SIG-M5 (cell line): ENCODE measurements at places on chromosomes 3 and 15.

DNA sequence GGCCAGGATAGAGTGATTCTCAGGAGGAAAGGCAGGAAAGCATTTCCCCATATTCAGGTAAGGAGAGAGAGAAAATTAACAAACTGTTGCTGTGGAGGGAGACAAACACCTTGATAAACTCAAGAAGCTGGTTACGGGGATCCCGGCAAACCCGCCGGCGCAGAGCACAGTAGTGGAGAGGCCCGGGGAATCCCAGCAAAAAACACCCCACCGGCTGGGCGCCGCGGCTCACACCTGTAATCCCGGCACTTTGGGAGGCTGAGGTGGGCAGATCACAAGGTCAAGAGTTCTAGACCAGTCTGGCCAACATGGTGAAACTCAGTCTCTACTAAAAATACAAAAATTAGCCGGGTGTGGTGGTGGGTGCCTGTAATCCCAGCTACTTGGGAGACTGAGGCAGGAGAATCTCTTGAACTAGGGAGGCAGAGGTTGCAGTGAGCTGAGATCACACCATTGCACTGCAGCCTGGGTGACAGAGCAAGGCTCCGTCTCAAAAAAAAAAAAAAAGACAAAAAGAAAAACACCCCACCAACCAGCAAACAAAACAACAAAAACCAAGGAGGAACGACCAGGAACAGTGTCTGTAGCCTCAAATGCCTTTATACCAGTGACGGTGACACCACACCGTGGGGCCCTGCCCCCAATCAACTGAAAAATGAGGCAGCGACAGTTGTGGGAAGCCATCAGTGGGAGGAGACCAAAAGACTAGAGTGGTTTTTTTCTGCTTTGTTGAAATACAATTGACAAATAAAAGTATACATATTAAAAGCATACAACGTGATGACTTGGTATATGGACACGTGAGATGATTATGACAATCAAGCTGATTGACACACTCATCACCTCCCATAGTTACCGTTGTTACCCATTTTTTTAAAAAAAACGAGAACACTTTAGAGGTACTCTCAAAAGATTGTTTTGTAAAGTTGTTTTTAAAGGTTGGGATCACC is 40.2 kb upstream of the IDH2 start:
- DNase-seq = no peak

DNA sequence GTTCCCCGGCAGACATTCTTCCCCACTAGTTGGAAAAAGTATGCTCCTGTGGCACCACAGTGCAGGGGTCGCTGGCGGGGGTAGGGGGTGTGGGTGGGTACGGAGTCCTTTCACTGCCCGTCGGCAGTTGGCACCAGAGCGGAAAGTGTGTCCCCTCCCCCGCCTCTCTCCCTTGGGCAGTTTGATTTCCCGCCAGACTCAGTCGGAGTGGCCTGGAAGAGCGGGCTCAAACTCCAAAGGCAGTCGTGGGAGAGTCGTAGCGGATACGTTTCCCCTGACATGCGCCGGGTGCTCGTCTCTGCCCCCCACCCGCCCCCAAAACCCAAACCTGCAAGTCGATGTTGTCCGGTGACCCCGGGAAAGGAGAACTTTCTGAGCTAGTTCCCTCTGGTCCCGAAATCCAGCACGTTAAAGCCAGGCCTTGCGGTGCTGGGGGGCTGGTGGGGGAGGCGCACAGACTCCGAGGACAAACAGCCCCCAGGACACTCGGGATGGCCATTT is 4.4 kb upstream of the FOXB1 start:
- DNase-seq = no peak

GRCh38 chr3:23735535-23736326 is 70.0 kb upstream of the UBE2E1 start:
- DNase-seq = no peak

DNA sequence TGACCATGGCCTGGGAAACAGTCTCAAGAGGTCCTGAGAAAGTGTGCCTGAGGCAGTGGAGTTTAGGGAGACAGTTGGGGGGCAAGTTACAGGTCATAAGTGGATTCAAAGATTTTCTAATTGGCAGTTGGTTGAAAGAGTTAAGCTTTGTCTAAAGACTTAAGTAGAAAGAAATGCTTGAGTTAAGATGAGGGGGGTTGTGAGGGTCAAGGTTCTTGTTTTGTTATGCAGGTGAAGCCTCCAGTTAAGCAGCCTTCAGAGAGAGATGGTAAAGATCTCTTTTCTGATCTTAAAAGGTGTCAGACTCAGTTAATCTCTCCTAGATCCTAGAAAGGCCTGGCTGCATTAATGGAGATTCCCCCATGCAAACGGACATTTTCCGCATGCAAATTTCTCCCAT is 356.3 kb upstream of the C2CD4B start:
- no peak for DNase-seq

DNA sequence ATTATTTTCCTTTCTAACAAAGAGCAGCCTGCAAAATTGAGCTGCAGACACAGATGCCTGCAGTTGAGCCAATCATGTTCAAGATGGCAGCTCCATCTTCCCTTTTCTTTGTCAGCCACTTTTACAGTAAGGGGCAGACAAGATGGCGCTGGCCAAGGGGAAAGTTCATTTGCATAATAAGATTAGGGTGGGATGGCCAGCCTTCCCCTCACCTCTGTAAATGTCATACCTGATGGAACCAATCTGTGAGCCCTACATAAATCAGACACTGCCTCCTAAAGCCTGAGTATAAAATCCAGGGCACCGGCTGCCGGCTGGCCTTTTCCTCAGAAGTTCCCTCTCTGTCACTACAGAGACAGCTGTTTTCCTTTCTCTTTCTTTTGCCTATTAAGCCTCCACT is 15.8 kb downstream of the PATL2 start:
- DNase-seq = no peak

DNA sequence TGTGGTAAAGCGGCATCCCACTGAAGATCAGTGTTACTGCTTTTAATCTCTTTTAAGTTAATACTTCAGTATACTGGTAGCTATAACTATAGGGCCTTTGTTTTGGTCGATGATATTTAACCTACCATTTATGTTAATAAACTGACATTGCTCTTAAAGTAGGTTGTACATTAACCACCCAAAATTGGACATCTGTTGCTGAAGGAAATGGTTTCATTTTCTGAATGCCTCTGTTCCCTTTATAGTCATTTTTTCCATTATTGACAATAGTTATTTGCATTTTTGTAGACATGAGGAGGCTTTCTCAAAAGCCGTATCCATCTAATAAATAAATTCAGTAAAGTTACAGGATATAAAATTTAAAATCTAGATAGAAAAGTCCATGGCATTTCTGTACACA is 252.4 kb upstream of the UBE2E1 start:
- no peak for DNase-seq

DNA sequence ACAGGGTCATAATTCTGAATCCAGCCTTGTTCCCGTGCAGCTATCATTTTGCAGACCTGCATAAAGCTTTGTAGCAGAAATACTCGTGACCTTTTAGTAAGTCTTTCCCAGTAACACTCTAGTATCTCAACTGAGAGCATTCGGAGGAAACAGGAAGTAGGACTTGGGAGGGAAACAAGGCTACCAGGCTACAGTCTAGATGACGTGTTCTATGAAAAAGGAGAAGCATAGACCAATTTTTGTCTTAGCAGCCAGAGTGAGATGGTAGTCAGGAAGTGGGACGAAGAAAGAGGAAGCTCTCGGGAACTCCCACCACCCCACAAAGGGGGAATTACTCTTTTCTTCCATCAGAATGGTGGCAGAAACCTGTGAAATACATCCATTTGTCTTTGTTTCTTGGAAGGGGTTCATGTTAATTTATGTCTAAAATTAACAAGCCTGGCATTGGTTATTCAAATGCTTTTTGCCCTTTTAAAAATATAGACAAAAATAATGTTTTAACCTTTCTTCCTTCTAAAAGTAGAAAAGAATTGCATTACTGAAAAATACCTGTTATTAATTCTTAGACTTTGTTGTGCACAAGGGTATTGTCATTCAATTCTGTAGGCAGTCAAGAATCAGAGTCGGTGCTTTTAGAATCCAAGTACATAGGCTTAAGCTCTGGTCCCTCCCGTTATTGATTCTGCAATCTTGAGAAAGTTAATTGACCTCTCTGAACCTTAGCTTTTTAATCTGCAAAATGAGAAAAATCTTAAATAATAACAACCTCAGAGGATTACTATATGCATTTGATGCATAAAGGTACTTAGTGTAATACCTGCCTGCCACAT is 1.6 kb upstream of the SUCNR1 start:
- peak; percentile 100 for DNase-seq

GRCh38 chr3:177745607-177746005 is 548.3 kb upstream of the TBL1XR1 start:
- no peak for DNase-seq

DNA sequence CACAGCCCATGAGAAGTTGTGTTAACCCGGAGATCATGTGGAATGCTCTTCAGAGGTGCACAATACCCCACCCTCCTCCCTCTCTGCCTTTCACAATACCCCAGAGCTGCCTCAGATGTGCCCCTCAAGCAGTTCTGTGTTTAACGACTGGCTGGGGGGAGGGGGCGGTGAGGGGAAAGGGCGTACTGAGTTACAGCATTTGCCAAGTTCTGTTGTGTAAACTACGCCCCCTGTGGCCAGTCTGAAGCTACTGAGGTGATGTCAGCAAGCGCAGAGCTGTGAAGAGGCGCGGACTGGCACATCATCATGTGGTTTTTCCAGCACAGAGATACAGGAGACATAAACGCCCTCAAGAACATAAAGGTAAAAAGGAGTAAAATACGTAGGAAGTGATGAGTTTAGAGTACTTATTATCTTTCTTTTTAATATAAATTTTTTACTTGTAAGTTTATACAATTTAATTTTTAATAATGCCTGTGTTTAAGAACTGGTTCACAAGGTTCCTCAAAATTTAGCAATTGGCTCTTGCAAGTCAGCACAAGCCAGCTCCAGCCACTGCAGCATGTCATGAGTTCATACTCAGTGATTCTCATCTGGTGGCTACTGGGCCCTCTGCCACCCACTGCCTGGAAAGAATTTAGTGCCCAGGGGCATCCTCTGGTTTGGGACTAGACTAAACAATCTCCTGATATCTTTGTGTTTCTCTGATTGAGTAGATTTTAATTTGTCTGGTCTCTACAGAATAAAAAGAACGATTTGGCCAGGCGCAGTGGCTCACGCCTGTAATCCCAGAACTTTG is 1.7 kb downstream of the EPB42 start:
- no peak for DNase-seq

DNA sequence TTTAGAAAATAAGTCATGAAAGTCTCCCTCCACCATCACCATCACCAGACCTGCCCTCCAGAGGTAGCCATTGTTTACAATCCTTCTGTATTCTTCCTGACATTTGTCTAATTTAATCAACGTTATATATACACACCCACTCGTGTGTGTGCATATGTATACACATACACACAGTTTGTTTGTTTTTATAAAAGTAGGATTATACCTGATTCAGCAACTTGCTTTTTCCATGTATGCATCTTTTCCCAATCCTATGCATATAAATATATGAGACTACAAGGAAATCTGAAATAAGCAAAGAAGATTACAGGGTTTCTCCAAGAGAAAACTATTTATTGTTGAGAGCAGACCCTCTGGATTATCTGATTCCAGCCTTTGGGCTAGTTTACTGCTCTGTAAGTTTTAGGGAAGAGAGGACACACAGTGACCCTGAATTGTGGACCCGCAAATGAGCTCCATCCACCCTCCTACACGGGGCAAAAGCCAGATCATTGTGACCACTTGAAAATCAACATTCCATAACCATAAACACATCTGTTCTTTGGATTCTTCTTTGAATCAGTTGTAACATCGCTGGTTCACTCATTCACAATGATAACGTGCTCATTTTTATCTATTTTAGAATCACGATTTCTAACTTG is 104.3 kb downstream of the CPN2 start:
- DNase-seq = no peak

DNA sequence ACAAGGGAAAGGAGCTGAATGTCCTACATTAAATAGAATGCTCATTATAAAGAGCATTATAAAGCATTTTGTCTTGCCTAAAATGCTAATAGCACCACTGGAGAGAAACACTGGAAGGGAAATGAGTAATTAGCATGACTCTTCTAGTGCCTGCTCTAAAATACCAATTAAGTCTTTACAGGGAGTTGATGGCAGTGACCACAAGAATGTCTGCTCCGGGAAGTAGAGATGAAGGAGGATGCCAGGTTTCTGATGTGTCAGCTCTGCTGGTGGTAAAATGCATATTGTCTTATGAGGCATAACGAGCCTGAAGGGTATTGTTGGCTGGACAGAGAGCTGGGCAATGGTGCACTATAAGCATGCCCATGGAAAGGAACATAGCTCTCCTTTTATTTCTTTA is 49.5 kb downstream of the MYLK start:
- no peak for DNase-seq

- no peak for DNase-seq
Observed at GRCh38 chr15:33535135-33535534, 224.4 kb downstream of the RYR3 start.

DNA sequence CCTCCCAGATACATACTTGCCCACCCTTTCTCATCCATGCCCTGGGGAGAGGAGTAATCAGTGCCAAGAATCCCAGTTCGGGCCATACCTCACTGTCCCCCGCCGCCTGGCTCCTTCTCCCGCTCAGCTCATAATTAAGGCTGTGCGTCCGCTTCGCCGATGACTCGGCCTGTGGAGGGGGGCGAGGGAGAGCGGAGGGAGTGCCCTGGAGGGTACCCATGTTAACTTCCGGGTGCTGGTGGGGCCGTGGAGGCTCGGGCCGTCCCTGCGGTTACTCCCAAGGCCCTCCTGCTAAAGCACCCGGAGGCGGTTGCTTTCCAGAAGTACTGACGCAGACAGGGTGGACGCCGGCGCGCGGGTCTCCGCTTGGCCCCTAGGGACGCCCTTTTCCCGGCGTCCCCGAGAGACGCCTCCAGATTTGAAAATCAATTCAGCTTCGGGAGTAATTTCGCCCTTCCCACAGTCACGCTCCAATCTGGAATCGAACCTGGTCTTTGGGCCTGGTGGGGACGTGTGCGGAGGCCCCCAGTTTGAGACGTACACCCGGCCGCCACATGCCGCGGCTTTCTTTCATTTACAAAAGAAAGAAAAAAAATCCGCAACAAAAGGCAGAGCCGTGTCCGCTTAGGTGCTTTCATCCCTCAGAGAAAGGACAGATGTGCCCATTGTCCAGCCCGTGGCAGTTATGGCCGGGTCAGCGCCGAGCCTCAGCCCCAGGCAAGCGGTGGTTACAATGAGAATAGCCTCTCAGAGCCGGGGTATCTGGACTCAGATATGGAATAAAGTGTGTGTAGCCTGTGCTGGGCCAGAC is 1.0 kb upstream of the ONECUT1 start:
- DNase-seq = no peak

DNA sequence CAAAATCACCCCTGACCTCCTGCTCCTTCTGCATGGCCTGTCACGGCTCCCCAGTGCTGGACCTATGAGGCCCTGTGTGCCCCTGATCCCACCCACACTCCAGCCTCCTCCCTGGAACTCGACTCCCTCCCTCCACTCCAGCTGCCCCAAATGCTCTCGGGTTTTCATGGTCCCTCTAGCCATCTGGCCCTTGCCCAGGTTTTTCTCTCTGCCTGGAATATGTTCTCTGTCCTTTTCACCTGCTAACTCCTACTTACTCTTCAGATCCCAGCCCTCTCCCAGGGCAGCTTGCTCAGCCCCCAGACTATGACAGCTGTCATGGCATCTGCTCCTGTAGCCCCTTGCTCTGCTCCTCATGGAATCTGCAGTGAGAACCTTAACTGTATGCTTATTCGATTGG is 30.3 kb downstream of the DUSP7 start:
- DNase-seq = no peak
